Uterus (tissue), 4 donors: ENCODE measurements at places on chromosomes 4 and X. TPM values are rescaled to one million over a fixed set of nuclear protein-coding genes. Genes with fewer than 3 reads are reported as not detected.

Gene TENT5D
- not detected for total RNA-seq

DNA sequence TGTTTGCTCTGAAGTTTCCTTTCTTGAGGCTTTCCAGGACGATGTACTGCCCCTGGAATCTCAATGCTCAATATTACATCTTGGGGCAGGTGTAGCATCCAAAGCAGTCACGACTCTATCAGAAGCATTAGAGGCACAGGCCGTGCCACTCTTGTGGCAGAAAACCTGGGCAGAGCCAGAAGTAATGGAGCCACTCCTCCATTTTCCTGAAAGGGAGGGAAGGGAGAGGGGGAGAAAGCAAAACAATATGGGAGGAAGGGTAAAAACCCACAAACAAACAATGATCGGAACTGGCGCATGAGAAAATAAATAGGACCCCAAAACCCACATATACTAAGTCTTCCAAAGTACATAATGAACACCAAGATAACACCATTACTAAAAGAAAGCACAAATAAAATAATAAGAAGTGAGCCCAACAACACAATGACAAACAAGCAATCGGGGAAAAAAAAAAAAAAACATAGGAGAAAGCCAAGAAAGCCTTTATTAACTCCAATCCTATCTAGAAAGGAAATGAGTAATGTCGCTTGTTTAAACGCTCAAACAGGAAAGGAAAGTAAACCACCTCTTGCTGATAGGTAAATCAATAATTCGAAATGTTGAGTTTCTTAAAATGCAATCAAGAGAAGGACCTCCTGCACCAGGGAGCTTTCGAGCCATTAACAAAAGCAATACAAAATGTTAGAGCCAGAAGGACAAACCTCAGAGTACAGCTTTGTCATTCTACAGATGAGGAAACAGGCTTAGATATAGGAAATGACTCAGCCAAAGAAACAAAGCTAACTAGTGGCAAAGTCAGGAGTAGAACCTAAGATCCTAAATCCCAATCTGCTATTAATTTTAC lies 117.4 kb downstream of the ATRX start:
- no peak for DNase-seq

GRCh38 chr4:145773581-145774234 lies 93.8 kb downstream of the C4orf51 start:
- DNase-seq: peak; percentile 24

DNA sequence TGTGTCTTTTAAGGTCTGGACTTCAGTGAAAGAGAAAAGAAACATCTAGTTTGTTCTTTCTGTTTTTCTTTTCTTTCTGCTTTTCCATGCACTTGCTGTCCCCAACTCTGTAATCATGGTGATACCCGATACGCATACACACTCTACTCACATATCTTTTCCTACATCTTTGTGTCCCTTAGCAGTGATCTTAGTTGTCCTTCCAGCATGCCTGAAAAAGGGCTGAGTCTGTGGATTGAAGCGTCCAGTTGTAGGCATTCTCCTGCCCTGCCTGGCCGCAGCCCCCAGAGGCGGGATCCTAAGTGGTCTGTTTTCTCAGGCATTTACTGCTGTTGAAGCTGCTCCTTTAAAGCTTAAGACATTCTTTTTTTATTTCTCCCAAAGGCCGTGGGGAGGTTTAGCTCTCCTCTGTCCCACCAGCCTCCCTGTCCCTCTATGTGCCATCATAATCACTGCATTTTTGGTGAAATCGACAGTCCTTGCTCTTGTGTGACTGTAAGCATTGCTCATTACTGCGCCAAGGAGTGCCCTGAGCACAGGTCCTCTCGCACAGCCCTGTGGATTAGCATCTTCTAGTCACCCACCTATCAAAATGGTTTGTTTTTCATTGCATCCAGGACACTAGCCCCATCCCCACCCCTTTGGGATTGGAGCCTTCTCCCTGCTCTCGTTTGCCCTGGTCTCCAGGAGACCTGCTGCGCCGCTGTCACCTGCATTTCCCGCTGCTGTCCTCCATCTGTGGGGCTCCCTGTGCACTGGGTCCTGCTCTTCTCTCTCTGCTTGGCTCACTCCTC lies 4.4 kb downstream of the RGS12 start:
- no peak for DNase-seq

DNA sequence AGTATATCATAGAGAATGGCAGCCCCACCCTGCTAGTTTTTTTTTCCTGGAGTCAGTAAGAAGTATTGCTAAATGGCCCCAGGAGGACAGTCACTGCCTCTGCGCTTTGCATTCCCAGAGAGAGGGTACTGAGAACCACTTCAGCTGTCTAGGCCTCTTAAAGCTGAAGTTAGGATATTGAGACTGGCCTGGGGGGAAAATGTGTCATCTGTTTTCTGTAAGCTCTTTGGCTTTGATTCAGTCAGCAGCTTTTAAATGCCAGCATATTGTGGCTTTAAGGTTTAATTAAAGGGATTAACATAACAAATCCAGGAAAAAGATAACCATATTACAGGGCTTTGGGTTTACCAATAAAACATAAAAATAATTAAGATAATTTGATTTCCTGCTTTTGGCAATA lies 852.0 kb downstream of the PCDH18 start:
- no peak for DNase-seq

- DNase-seq: no peak
These were observed 23.3 kb upstream of the GPR50 start for GRCh38 chrX:151153086-151153485.

DNA sequence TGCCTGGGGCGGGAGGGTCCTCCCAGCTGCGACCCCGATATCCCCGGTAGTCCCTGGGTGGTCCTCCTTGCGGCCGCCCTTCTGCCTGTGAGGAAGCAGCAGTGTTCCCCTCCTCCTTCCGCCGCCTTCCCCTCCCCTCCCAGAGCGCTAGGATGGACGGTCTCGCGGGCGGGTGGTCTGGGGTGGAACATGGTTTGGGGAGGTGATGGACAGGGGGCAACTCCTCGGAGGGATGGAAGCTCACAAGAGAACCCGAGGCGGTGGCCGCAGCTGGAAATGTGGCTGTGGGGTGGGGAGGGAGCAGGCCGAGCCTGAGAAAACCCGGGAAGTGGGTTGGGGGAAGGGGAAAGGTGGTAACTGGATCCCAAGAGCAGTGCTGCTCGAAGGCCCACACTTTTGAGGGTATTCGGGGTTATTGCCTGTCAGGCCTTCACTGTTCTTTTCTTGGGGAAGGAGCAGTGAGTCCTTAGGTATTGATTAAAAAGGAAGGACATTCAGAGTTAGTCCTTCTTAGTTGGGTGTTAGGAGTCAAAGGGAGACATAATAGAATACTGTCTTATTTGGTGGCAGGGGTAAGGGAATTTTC lies 581 bp downstream of the UBE2K start:
- peak; percentile 41 for DNase-seq

- no peak for DNase-seq
These were observed 349.5 kb downstream of the ZIC3 start for GRCh38 chrX:137915466-137915865.

Gene PCDH18
- 258 TPM for total RNA-seq

DNA sequence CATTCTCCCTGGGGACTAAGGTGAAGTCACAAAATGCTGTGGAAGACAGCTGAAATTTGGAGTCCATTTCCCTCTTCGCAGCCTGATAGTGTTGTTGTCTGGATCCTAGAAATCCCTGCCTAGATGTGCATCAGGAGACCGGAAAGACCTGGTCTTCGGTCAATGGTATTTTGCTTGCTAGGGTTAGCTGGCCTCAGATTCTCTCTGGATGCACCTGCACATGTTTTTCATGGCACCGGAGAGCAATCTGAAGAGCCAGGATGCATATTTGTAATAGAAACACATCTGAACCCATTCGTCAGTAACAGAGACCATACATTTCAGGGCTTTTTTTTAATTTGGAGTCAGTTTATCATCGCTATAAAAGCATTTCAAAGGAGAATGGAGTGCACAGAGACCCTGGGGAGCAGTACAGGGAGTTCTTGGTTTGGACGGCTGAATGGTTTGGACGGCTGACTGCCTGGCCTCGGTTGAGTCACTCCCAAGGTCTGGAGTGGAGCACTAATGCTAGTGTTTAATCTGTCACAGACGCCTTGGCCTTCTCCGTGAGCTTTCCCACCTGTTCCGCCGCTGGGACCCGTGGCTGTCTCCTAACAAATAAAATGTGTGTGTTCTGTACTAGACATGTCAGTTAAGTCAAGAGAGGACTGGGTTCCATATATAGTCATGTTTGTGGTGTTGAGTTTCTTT lies 7.5 kb upstream of the PDLIM3 start:
- DNase-seq: peak; percentile 92
